ENCODE measurements at places on chromosomes 3 and 15.

DNA sequence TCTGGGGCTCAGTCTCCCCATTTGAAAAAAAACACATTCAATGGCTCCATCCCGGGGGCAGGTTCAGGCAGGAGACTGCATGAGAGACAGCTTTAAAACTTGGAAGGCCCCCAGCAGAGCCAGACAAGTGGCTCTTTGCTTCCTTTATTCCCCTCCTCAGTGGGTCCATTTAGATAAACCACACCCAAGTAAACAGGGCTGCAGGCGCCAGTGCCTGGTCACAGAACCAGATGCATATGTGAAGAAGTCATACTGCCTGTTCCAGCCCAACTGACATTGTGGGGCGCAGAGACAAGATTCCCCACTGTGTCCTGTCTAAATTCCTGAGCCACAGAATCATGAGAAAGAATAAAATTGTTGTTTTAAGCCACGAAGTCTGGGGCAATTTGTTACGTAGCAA, 9.0 kb downstream of the FBN1 start:
- no peak for DNase-seq

DNA sequence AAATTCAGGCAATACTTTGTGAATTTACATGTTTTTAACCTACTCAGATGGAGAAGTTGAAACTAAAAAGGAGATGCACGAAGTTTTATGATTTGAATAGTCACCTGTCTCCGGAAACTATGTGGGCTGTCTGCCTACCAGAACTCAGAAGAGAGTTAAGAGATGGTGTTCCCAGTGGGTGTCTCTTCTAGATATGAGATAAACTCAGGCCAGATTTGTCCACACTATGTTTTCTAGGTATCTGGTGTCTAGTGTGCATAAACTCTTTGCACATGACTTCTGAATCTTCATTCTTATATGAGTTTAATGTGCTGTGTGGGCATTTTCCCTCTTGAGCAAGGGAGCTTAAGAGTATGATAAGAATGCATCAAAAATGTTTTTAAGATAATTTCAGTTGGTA, 222.8 kb downstream of the FOXP1 start:
- DNase-seq, result no peak

- no peak for DNase-seq
These were observed 4.0 kb upstream of the ZXDC start for GRCh38 chr3:126479642-126480041.

- no peak for DNase-seq
These were observed 74.3 kb upstream of the VGLL4 start for GRCh38 chr3:11717768-11718636.

GRCh38 chr3:127819086-127819485, 3.2 kb downstream of the MGLL start:
- no peak for DNase-seq

GRCh38 chr3:47681016-47681415, 100.7 kb downstream of the SMARCC1 start:
- DNase-seq, result no peak

GRCh38 chr3:72376956-72377710, 471.1 kb downstream of the SHQ1 start:
- DNase-seq, result no peak

- no peak for DNase-seq
These were observed 15.1 kb downstream of the PPARG start for GRCh38 chr3:12303993-12304392.

DNA sequence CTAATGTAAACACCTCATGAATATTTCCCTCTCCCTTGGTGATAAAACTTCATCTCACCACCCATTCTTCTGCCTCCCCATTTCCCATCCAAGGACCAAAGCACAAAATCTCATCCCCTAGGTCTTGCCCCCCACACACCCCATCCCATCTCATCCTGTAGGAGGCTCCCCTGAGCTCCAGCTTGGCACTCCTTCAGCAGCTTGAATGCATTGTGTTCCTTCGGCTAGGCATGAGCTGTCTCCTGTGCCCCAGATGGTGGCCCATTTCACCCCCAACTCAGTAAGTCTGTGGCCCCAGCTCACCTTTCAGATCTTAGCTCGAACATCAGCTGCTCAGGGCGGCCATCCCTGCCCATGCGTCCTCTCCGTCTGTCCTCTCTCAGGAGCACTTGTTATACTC, 203.6 kb upstream of the NR2F2 start:
- DNase-seq, result no peak
